ENCODE measurements at places on chromosomes 1 and 21. TPM values are rescaled to one million over a fixed set of nuclear protein-coding genes. Genes with fewer than 3 reads are reported as not detected.
A peak's percentile ranks its signal among the peaks of the same experiment; 100 is the strongest.

PTGER3 gene
- 4.7 TPM for total RNA-seq

DNA sequence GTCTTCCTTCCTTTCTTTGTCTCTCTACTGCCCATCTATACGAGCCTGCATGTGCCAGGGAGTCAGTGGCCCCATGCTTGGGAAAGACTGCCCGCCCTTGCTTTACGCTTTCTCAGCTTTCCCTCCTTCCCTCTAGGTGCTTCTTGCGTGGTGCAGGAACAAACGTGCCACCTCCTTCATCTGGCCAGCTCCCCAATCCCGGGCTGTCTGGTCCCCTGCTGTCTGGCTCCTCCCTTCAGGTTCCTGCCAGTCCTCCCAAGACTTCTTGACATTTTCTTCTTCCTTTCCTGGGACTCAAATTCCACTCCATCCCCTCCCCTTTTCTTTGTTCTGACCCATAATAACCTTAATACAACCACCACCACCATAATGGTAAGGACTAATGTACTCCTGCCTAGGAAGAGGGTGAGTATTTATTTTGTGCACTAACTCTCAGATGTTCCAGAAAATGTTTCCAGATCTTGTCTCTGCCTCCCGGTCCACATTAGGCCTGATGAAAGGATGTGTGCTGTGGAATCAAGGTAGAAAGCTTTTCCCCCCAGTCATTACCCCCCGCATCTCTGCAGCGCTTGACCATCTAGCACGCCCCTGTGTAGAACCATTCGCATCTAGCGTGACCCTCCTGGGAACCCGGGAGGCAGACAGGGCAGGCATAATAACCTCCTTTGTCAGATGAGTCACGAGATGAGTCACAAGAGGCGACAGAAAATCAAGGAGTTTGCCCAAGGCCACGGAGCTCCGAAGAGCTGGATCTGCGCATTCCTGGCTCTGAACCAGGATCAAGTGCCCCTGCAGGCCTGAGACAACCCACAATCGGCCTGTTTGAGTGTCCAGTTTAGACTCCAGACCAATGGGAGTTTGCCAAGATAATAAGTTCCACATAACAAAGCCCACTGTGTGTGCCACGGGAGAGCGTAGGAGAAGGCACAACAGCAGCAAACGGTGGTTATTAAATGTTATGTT lies 60.1 kb upstream of the NEK2 start:
- peak overlapping the region; percentile 76 for H3K27ac ChIP-seq
- no peaks in the 10 kb centered on the region for H3K36me3 ChIP-seq
- no peak overlapping the region for H3K4me3 ChIP-seq

MYOC gene
- total RNA-seq: not detected

LCE2B gene
- not detected for total RNA-seq

KCNN3 gene
- 0.45 TPM for total RNA-seq

TMEM53 gene
- 9.1 TPM for total RNA-seq
